ENCODE measurements at places on chromosomes 2 and 18. TPM values are rescaled to one million over a fixed set of nuclear protein-coding genes. Genes with fewer than 3 reads are reported as not detected.

The TMEM182 gene
- 0.40 TPM for total RNA-seq

The C2orf15 gene
- not detected for total RNA-seq

The TRAK2 gene
- 48.5 TPM for total RNA-seq

The MORN2 gene
- total RNA-seq = 22.2 TPM

The KANSL1L gene
- 14.0 TPM for total RNA-seq

The FAP gene
- 0.53 TPM for total RNA-seq

The SNORC gene
- total RNA-seq = 0.40 TPM

The SANBR gene
- total RNA-seq = 29.8 TPM
